ENCODE measurements at places on chromosomes 2 and 18. TPM values are rescaled to one million over a fixed set of nuclear protein-coding genes. Genes with fewer than 3 reads are reported as not detected.

The CHRND gene
- not detected for total RNA-seq

DNA sequence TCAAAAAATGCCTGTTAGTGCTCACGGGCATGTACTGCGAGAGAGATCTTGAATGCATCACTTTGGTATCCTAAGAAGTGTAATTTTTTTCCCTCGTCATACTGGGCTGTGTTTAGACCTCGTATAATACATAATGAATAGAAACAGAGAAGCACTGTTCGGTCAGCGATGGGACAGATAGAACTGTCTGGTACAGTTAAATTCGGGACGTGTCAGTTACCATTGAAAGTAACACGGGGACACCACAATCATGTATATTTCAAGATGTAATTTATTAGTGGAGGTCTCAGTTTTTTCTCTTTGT lies 1.8 kb downstream of the PKP4 start:
- DNase-seq, result no peak

- DNase-seq, result peak; percentile 67
Measured at GRCh38 chr2:46983065-46983801, 67.6 kb upstream of the MCFD2 start.

GRCh38 chr2:172215172-172215935 lies 112.7 kb upstream of the DLX2 start:
- no peak for DNase-seq

DNA sequence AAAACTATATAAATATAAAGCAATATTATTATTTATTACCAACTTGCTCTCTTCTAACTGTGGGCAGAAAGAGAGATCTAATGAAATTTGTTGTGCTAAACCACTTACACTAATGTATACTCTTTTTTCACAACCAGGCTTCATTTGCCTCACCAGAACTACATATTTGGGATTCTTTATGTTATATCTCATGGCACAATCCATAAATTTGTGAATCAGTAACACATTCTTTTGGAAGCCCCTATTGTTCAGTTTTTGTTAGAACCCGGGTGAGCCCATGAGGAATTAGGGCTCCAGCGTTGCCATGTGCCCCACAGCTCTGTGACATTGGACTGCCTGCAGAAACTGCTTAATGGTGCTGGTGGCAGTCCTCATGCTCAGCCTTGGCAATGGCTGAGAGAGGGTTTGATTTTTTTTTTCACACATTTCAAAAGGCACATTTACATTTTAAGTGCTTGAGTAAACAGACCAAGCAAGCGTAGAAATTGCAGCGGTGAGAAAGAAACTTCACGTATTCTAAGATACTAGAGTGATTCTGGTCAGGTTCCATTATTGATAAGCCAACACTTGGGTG lies 15.3 kb downstream of the VIT start:
- DNase-seq, result no peak

DNA sequence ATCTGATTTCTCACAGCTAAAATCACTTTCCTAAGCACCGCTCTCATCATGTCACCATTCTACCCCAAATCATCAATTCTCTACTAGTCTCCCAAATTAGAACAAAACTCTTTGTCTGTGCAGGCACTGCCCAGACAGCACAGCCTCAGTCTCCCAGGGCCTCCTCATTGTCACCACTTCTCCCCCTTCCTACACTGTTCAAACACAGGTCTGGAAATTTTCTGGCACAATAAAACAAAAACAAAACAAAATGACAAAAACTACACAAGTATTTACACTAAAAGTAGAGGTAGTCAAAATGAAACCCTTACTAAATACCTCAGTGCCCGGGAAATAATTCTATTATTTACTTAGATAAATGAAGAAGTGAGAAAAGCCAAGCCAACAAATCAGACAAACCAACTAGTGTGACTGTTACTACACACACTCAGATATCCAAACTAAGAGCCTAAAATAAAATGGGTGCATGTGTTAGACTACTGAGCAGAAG lies 156.2 kb upstream of the DNMT3A start:
- DNase-seq, result no peak

DNA sequence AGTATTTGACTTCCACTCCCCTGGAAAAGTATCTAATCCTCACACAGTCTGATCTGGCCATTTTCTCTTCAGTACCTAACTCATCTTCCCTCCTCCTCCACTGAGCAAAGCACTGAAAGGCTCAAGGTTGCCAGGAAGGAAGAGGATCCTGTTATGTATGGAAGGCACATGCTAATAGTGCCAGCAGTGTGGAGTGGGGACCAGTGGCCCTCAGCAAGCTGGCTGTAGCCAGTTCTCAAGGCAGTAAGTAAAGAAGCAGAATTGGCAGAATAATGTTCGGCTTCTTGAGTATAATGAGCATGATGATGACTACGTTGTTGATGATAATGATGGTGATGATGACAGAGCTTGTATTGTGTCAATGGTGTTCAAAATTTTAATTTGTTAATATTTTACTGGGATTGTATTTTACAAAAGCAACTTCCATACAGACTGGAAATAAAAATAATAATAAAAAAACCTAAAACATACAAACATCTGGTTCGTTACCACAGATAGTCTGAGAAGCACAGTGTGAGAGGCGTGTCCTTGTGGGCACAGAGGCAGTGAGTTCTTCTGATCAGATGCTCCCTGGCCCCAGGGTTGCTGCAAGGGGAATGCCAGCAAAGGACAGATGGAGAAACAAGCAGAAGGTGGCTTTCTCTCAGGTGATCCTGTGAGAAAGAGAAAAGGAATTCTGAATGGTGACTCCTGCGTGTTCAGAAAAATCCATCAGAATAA lies 528.8 kb downstream of the CMPK2 start:
- DNase-seq, result no peak

GRCh38 chr2:235679471-235679870 lies 185.6 kb downstream of the AGAP1 start:
- DNase-seq, result no peak

The GKN2 gene
- total RNA-seq, result 53.3 TPM

- DNase-seq, result no peak
Measured at GRCh38 chr2:31736695-31737454, 156.1 kb upstream of the SRD5A2 start.

DNA sequence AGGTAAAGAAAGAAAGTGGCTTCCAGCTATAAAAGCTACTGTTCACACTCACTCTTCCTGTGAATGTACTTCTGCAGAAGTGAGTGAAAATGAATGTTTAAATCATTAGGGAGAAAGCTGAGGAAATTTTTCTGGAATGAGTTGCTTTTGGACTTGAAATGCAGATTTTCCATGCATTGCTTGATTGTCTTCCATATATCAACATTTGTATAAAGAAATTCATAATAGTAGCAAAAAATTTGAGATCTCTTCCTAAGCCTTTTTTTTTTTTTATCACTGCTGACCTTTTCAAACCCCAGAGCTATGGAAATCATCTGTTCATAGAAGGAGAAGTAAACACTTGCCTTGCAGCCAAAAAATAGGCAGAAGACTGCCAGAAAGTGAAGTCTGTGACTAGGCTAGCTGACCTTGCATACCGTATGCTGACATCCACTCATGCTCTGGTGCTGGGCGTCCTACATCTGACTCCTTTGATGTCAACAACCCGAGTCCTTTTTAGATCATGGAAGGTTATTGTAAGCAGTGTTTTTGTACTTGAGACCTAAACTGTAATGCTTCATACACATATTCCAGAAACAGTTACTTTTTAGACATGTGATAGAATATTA lies 154.5 kb upstream of the RASGRP3 start:
- no peak for DNase-seq

GRCh38 chr2:18771212-18771611 lies 181.8 kb upstream of the NT5C1B start:
- DNase-seq, result no peak

The SCN7A gene
- 69.0 TPM for total RNA-seq

The EMX1 gene
- total RNA-seq, result not detected

GRCh38 chr2:51526766-51527165 lies 494.8 kb upstream of the NRXN1 start:
- no peak for DNase-seq

DNA sequence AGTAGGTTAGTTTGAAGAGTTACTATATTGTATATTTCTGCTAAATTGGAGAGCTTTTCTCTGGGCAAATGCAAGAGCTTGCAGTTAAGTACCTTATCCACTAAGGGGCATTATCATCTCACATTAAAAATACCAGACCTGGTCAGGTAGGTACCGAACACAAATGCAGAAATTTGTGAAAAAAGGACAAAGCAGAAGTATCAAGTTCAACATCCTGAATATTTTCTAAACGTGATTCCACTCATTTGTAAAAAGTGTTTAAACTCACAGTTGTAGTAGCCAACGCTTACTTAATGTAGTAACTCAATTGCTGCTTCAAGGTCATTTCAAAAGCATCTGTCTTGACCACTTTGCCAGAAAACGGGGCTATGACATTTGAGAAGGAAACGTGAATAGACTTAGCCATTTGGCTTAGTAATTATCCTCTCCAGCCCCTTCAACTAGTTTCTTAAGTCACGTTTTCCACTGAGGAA lies 52.1 kb downstream of the CYRIA start:
- no peak for DNase-seq

GRCh38 chr2:17226941-17227490 lies 291.2 kb downstream of the RAD51AP2 start:
- no peak for DNase-seq

The KLHL41 gene
- 0.68 TPM for total RNA-seq

DNA sequence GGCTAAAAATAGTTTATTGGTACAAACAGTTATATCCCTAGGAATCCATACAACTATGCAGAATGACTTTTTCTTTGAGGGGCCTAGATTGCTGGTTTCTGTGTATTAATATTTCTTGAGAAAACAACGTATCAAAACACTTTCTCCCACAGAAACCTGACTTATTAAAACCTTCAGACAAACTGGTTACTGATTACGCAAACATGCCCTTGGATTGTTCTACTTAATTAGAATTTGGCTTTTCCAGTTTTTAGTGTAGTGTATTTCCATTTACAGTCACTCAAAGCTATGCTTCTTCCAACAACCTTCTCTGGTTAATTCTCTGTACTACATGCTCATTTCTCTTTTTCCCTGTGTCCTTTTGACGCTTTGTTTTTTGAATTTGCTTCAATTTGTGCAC lies 20.0 kb downstream of the VAPA start:
- DNase-seq, result no peak

- DNase-seq, result no peak
Measured at GRCh38 chr18:78080081-78080480, 830.4 kb downstream of the GALR1 start.

- DNase-seq, result no peak
Measured at GRCh38 chr2:239238839-239239606, 161.8 kb downstream of the HDAC4 start.

DNA sequence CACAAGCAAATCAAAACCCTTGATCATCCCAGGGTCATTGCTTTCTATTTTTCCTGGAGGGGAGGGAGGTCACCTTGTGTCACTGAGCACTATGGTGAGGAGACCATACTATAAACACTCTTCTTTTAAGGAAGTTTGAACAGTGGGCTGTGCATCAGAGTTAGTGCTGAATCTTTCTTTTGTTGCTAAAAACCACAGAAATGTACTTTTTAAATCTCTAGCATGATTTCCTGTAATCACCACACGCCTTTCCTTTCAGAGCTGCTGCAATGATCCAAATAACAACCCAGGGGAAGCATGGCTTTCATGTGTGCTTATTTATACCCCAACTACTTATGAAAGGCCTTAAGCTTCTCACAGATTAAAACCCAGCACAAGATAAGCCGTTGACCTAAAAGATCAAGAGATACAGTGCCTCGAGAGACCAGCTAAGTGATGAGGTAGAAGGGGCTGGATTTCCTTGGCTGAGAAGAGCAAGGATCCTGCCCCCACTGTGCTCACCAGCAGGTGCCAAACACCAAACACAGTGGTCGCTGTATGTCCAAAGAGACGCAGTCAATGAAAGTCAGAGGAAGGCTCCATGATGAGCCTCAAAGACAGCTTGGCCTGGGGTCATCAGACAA lies 34.7 kb downstream of the TRABD2A start:
- no peak for DNase-seq

- DNase-seq, result no peak
Measured at GRCh38 chr18:48440924-48441323, 31.7 kb upstream of the ZBTB7C start.

GRCh38 chr18:62285281-62285680 lies 39.8 kb upstream of the TNFRSF11A start:
- DNase-seq, result no peak

The MDH1B gene
- 3.3 TPM for total RNA-seq

DNA sequence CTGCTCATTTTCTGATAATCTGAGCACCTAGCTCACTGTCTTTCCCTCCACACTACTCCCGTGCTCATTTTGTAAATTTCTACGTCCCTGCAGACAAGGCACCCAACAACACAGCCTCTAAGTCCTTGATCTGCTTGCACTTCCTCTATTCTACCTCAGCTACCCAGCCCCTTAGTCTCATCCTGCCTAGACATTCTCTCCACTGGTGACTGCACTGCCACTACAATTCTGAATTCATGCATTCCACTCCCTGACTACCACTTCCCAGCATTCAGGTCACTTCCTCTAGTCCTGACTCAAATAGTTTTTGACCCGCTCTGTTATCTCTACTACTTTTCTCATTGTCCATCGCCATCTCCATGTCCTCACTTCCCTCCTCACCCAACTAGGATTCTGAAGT lies 155.7 kb downstream of the DYM start:
- DNase-seq, result no peak

The ACOXL gene
- total RNA-seq, result 38.5 TPM

The KCNE4 gene
- total RNA-seq, result 1.2 TPM

DNA sequence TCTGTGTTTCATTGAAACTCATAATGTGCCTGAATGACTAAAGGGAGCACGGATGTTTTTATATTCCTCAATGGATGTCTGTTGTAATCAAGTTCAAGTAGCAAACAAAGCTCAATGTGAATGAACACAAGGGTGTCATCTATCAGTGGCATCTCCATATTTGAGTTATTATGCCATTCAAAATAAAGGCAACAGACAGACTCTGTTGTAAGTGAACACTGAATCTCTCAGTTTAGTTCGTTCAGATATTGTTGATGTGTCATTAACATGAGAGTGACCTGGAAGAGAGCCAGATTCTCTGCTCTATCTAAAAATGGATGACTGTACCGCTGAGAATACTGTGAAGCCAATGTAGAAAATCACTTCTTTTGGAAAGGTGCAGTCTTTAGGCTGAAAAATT lies 118.7 kb downstream of the NUP35 start:
- DNase-seq, result no peak

GRCh38 chr18:23107718-23108117 lies 27.6 kb upstream of the CABLES1 start:
- DNase-seq, result no peak

Data from lower lobe of right lung (tissue), 2 donors.